ENCODE measurements at places on chromosomes 1 and 21. TPM values are rescaled to one million over a fixed set of nuclear protein-coding genes. Genes with fewer than 3 reads are reported as not detected.

- no peaks in the 10 kb centered on the region for H3K27me3 ChIP-seq
- H3K4me3 ChIP-seq, result no peak overlapping the region
- H3K36me3 ChIP-seq, result no peaks in the 10 kb centered on the region
- no peak for DNase-seq
- no peaks in the 10 kb centered on the region for H3K4me1 ChIP-seq
Observed at GRCh38 chr1:35535243-35535642, 22.0 kb downstream of the KIAA0319L start.

DNA sequence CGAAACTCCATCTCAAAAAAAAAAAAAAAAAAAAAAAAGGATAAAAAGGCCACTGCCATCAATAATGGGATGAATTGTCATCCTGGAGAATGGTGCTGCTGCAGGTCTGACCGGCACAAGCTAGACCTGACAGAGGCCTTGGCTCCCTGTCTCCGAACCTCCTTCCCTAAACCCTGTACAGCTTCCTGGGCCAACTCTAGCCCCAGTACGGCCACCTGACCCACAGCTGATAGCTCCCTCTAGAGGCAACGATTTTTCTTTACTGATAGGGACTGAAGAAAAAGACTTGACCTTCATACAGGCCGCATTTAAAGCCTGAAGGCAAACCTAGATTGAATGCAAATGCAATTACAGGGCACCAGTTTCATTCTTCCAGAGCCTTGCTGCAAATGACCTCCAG lies 30.7 kb downstream of the NOL9 start:
- no peak for DNase-seq
- no peaks in the 10 kb centered on the region for H3K27me3 ChIP-seq
- H3K4me1 ChIP-seq, result no peaks in the 10 kb centered on the region

Gene PRRX1
- 1.5 TPM for total RNA-seq

- DNase-seq, result no peak
- peaks cover 4% of the 10 kb centered on the region for H3K36me3 ChIP-seq
- no peak overlapping the region for H3K27ac ChIP-seq
- H3K4me3 ChIP-seq, result no peak overlapping the region
- no peaks in the 10 kb centered on the region for H3K4me1 ChIP-seq
- no peaks in the 10 kb centered on the region for H3K27me3 ChIP-seq
Observed at GRCh38 chr21:34836103-34836932, 167.5 kb downstream of the CLIC6 start.

- no peak overlapping the region for H3K27ac ChIP-seq
- no peak overlapping the region for H3K4me3 ChIP-seq
- H3K36me3 ChIP-seq, result no peaks in the 10 kb centered on the region
- H3K4me1 ChIP-seq, result peaks cover 2% of the 10 kb centered on the region
- H3K27me3 ChIP-seq, result no peaks in the 10 kb centered on the region
Observed at GRCh38 chr1:173117761-173118160, 67.0 kb upstream of the TNFSF18 start.

Gene C1orf116
- total RNA-seq, result 25.5 TPM

DNA sequence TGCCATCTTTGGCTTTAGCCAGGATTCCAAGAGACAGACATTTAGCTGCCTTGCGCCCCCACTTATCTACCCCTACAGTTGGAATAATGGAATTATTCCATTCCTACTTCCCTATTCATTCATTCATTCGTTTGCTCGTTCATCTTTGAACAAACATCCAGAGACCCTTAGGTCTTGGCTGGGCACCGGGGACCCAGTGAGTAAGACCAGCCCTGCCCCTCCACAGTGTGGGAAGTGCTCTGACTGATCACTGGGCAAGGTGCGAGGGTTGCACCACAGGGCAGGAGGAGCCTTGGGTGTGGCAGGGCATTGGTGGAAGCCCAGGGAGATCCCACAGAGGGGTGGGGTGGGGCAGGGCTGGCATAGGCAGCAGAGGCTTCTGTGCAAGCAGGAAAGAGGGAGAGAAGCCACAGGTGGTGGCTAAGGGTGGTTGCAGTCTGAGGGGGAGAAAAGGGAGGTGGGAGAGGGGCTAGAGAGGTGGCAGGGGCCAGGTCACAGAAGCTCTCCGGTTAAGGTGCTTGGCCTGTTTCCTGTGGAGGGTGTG lies 35.0 kb upstream of the TMEM61 start:
- H3K36me3 ChIP-seq, result no peaks in the 10 kb centered on the region
- no peak overlapping the region for H3K4me3 ChIP-seq
- DNase-seq, result peak; percentile 94
- no peaks in the 10 kb centered on the region for H3K27me3 ChIP-seq

GRCh38 chr1:159120317-159120716 lies 43.8 kb upstream of the AIM2 start:
- no peaks in the 10 kb centered on the region for H3K4me1 ChIP-seq
- no peaks in the 10 kb centered on the region for H3K27me3 ChIP-seq
- H3K27ac ChIP-seq, result no peak overlapping the region
- no peak for DNase-seq
- no peaks in the 10 kb centered on the region for H3K36me3 ChIP-seq
- no peak overlapping the region for H3K4me3 ChIP-seq

GRCh38 chr1:27804791-27805190 lies 25.8 kb upstream of the PPP1R8 start:
- no peaks in the 10 kb centered on the region for H3K4me1 ChIP-seq
- H3K27me3 ChIP-seq, result no peaks in the 10 kb centered on the region
- H3K4me3 ChIP-seq, result no peak overlapping the region
- peaks cover 8% of the 10 kb centered on the region for H3K36me3 ChIP-seq
- H3K27ac ChIP-seq, result no peak overlapping the region

DNA sequence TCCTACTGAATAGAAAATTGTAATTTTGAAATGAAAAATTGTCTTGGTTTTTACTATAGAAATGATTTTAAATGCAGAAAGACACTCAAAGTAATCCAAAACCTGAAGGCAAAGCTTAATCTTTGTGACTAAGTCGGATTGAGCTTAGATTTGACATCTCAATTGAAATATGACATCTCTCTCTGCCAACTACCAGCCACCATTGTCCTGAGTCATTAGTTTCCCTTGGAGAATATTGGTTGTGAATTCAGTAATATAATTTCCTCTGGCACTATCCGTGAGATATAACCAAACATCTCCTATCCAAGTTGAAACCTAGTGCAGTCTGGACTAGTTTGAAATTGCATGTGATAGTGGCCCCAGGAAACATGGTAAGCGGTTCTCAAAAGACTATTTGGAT lies 37.1 kb downstream of the PLA2G4A start:
- no peak for DNase-seq
- no peaks in the 10 kb centered on the region for H3K4me1 ChIP-seq
- H3K36me3 ChIP-seq, result no peaks in the 10 kb centered on the region
- no peaks in the 10 kb centered on the region for H3K27me3 ChIP-seq

- H3K36me3 ChIP-seq, result no peaks in the 10 kb centered on the region
- H3K27me3 ChIP-seq, result no peaks in the 10 kb centered on the region
- peak; percentile 61 for DNase-seq
- peak overlapping the region; percentile 30 for H3K27ac ChIP-seq
Observed at GRCh38 chr1:171645553-171646248, 6.8 kb downstream of the MYOC start.

- no peak overlapping the region for H3K27ac ChIP-seq
- peaks cover 9% of the 10 kb centered on the region for H3K4me1 ChIP-seq
- H3K36me3 ChIP-seq, result no peaks in the 10 kb centered on the region
- H3K27me3 ChIP-seq, result no peaks in the 10 kb centered on the region
Observed at GRCh38 chr1:43527111-43527878, 3.4 kb upstream of the PTPRF start.

GRCh38 chr1:180157108-180157507 lies 2.4 kb downstream of the QSOX1 start:
- peak; percentile 41 for DNase-seq
- peaks cover 31% of the 10 kb centered on the region for H3K4me1 ChIP-seq
- H3K27me3 ChIP-seq, result no peaks in the 10 kb centered on the region
- peak overlapping the region; percentile 14 for H3K4me3 ChIP-seq
- no peaks in the 10 kb centered on the region for H3K36me3 ChIP-seq

- no peaks in the 10 kb centered on the region for H3K36me3 ChIP-seq
- no peak overlapping the region for H3K4me3 ChIP-seq
- no peaks in the 10 kb centered on the region for H3K4me1 ChIP-seq
- no peaks in the 10 kb centered on the region for H3K27me3 ChIP-seq
Observed at GRCh38 chr1:178931858-178932551, 61.1 kb upstream of the ANGPTL1 start.

Gene CD160
- 0.61 TPM for total RNA-seq

Gene KCNK1
- 48.0 TPM for total RNA-seq

- peaks cover 5% of the 10 kb centered on the region for H3K4me1 ChIP-seq
- no peak overlapping the region for H3K4me3 ChIP-seq
- H3K36me3 ChIP-seq, result no peaks in the 10 kb centered on the region
- no peaks in the 10 kb centered on the region for H3K27me3 ChIP-seq
Observed at GRCh38 chr1:8427493-8427892, 109.6 kb downstream of the SLC45A1 start.

DNA sequence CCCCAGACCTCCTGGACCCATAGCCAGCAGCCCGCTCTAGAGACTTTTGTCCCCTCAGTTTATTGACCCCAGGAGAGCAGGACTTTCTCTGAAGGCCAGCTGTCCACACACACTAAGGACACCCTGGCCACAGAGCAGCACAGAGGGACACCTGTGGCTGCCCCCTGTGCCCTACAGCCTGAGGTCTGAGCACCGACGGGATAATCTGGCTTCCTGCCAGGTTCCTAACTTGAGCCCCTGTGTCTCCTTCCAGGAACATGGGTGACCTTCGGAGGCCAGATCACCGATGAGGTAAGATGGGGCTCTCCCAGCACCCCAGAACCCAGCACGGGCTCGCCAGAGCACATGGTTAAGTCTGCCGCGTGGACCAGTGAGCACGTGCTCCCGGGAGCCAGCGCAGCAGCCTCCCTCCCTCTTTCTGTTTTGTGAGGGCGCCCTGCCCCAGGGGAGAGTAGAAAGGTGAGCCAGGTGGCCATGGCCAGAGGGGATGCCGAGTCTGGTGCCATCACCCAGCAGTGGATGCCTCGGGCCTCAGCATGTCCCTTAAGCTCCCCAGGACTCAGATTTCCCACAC lies 27.9 kb downstream of the KCNAB2 start:
- no peak overlapping the region for H3K27ac ChIP-seq
- no peak overlapping the region for H3K4me3 ChIP-seq
- no peaks in the 10 kb centered on the region for H3K27me3 ChIP-seq
- H3K36me3 ChIP-seq, result no peaks in the 10 kb centered on the region

Gene DCST1
- total RNA-seq, result not detected

Gene A3GALT2
- not detected for total RNA-seq

DNA sequence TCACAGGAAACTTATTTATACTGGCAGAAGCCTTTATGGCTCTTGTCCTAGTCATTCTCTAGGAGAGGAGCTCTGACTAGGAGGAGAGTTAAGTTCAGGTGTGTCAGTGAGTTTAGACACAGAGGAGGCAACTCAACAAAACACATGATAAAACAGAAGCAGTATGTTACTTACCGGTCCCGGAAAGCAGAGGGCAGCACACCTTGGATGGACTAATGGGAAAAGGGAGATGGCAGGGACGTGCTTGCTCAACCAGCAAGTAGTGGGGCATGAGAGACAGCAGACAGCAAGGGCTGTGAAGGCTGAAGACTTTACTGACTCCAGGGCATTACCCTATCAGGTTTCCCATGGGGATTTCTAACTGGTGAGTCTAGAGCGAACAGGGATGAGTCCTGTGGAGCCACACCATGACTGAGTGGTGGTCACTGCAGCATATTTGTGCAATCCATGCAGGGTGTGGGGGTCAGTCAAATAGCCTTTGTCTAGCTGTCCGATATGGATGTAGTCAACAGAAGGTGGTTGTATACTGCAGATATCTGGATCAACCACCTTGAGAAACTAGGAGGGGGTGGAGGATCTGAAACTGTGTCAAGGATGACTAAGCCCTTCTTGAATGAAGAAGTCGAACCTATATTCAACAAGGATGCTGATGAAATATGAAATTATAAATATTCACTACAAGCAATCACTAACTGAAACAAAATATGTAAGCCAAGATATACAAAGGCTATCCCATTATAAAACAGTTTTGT lies 596.3 kb upstream of the CHRM3 start:
- no peak overlapping the region for H3K4me3 ChIP-seq
- no peak for DNase-seq
- no peaks in the 10 kb centered on the region for H3K27me3 ChIP-seq
- H3K27ac ChIP-seq, result no peak overlapping the region
- H3K36me3 ChIP-seq, result no peaks in the 10 kb centered on the region

Gene ANKRD65
- total RNA-seq, result 2.0 TPM

Gene NTNG1
- total RNA-seq, result 0.30 TPM

DNA sequence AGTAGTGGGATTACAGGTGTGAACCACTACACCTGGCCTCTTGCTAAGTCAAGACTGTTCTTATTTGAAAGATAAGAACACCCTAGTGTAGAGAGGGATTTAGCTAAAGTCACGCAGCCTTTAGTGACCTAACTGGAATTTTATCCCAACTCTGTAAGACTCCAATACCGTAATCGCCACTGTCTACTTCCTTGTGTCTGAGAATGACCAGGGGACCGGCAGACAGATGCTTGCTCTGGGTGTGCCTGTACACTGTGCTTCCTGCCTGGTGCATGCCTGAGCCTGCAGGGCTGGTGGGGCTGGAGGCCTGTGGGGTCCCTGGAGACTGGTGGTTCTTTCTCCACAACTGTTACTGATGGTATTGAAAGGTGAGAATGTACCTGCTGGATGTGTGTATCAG lies 15.3 kb downstream of the MFSD2A start:
- no peaks in the 10 kb centered on the region for H3K4me1 ChIP-seq
- H3K27ac ChIP-seq, result no peak overlapping the region
- DNase-seq, result no peak

DNA sequence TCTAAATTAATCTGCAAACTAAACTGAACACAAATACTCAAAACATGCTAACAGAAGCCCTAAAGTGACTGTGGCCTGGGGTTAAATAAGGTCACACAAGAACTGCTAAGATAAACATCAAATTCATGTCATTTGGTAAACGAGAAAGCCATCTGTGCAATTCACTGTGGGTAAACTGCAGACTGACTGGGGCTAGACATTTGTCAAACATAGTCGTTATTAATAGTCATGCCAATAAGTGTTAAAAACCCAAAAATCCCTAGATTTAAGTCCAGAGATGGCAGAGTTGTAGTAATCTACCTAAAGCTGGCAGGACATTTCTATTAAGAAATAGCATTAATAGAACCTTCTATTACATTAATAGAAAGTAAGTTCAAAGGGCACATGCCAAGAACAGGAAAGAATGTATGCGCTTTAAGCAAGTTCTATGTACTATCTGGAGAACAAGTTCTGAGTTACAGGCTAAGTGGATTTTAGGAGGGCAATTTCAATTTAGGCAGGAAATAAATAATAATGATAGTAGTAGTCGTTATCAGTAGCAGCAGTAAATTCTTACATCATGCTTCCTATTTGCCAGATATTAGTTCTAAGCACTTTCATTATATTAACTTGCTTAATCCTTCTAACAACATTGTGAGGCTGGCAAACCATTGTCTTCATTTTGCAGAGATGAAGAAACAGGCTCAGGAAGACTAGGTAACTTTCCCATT lies 8.6 kb downstream of the EDEM3 start:
- DNase-seq, result no peak
- no peaks in the 10 kb centered on the region for H3K27me3 ChIP-seq
- H3K4me1 ChIP-seq, result no peaks in the 10 kb centered on the region
- H3K4me3 ChIP-seq, result no peak overlapping the region
- H3K36me3 ChIP-seq, result no peaks in the 10 kb centered on the region
- no peak overlapping the region for H3K27ac ChIP-seq

Data from colonic mucosa (tissue), 4 donors.